ENCODE measurements at places on chromosomes 2 and 18. TPM values are rescaled to one million over a fixed set of nuclear protein-coding genes. Genes with fewer than 3 reads are reported as not detected.
A peak's percentile ranks its signal among the peaks of the same experiment; 100 is the strongest.

GRCh38 chr2:207395535-207396251 is 134.1 kb upstream of the CREB1 start:
- no peak overlapping the region for H3K4me3 ChIP-seq
- no peaks in the 10 kb centered on the region for H3K27me3 ChIP-seq
- no peak for DNase-seq
- H3K4me1 ChIP-seq, result no peaks in the 10 kb centered on the region
- H3K36me3 ChIP-seq, result no peaks in the 10 kb centered on the region
- H3K27ac ChIP-seq, result no peak overlapping the region

GRCh38 chr2:239765076-239765845 is 259.9 kb downstream of the NDUFA10 start:
- no peak for DNase-seq
- H3K4me3 ChIP-seq, result no peak overlapping the region
- no peak overlapping the region for H3K27ac ChIP-seq
- no peaks in the 10 kb centered on the region for H3K4me1 ChIP-seq

DNA sequence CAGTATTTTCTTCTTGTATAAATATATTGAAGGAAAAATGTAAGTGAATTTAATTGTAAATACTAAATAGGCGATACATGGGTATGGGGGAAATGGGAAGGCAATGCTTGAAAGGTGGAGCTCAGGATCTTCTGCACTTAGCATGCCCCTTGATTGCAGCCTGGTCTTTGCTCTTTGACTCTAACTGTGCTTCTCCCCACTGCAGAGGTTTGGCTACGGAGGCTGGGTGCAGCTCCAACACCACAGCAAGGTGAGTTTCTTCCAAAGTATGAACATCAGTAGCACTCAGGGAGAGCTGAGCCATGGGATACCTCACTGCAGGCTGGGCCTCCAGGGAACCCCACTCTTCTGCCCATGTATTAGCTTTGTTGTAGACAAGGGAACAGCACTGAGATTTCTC is 6.6 kb downstream of the ACMSD start:
- H3K36me3 ChIP-seq, result no peaks in the 10 kb centered on the region
- H3K27me3 ChIP-seq, result peaks cover 2% of the 10 kb centered on the region
- no peak overlapping the region for H3K4me3 ChIP-seq
- H3K4me1 ChIP-seq, result no peaks in the 10 kb centered on the region
- H3K27ac ChIP-seq, result no peak overlapping the region

DNA sequence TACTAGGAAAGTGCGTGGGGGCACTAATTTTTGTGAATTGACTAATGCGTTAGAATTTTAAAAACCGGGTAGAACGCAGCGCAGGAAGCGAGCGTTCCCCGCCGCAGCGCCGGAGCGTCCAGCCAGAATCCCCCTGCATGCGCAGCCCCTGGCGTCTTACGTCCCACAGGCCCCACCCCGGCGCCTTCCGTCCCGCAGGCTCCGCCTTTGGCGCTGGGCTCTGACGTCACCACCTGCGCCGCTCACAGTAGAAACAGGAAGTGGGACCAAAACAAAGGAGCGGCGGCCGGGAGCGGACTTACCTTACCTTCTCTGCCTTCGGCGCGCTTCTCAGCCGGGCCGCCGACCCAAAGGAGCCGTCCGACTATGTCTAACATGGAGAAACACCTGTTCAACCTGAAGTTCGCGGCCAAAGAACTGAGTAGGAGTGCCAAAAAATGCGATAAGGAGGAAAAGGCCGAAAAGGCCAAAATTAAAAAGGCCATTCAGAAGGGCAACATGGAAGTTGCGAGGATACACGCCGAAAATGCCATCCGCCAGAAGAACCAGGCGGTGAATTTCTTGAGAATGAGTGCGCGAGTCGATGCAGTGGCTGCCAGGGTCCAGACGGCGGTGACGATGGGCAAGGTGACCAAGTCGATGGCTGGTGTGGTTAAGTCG is at the start of gene CHMP1B:
Gene CHMP1B (plus strand): TSS at position 268 of the 660 bp plus-strand sequence. CDS start 99 bp downstream, at position 367.
- peak; percentile 96 for DNase-seq
- peaks cover 3% of the 10 kb centered on the region for H3K36me3 ChIP-seq
- H3K27ac ChIP-seq, result peak within 1 kb of the TSS; percentile 96
- H3K4me1 ChIP-seq, result peaks cover 40% of the 10 kb centered on the region
- H3K4me3 ChIP-seq, result peak within 1 kb of the TSS; percentile 97
- H3K27me3 ChIP-seq, result no peaks in the 10 kb centered on the region

DNA sequence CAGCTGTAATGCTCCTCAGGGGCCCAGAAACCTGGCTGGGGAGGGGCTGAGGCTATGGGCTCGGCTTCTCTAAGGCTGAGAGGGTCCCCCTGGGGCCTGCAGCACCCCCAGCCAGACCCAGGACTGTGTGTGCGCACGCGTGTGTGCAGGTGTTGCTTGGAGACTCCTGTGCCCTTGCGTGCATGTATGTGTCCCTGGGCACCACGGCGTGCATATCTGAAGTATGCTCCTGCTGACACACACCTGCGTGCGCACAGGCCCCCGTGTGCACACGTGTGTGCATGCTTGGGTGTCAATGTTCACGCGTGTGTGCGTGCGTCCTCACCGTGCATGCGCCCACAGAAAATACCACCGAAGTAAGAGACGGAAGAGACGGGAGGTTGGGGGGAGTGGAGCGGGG is 14.9 kb upstream of the ECEL1 start:
- no peak overlapping the region for H3K4me3 ChIP-seq
- DNase-seq, result peak; percentile 3
- peaks cover 6% of the 10 kb centered on the region for H3K27me3 ChIP-seq
- H3K36me3 ChIP-seq, result no peaks in the 10 kb centered on the region
- peaks cover 6% of the 10 kb centered on the region for H3K4me1 ChIP-seq

DNA sequence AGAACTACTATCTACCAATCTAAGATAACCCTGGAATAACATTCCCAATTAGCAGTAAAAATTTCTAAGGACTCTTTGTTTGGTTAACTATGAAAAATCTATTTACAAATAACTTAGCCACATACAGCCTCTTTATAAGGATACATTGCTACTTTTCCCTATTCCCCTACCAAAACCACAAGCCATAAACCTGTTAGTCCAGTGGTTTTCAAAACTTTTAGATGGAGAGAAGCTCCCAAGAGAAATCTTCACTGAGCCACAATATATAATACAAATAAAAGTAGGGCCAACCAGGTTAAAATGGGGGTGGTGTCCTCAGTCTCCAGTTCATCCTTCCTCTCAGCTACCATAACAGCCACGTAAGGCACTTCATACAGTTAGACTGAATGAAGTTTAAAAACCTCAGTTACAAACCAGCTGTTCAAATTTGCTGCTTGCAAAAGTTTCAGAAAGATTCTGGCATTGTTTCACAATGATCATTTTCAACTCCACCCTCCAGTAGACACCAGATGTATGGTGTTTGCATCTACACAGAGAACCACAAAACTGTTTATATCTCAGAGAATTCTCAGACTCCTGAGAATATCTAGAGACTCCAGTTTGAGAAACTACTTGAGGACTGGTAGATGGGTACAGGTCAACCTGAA is 26.0 kb downstream of the SOS1 start:
- peak overlapping the region; percentile 4 for H3K4me3 ChIP-seq
- no peak overlapping the region for H3K27ac ChIP-seq
- no peak for DNase-seq
- peaks cover 19% of the 10 kb centered on the region for H3K4me1 ChIP-seq

DNA sequence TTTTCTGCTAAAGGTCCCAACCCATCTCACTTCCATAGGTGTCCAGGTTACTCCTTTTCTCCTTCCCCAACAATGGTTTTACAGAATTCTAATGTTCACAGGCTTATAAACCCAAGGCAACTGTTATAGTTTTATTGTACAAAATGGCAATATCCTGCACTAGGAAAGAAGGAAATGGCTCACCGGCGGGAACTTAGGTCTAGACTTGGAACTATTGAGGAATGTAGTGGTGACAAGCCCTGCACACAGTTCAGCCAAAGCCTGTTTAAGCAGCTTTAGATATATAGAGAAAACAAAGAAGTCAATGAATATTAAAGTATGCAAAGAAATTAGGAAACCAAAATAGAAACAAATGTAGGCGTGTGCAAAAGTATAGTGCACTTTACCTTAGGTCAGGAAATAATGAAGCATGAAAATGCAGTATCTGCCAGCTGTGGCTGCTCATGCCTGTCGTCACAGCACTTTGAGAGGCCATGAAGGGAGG is 22.7 kb upstream of the KCNG3 start:
- no peak for DNase-seq
- H3K4me1 ChIP-seq, result no peaks in the 10 kb centered on the region
- H3K27ac ChIP-seq, result no peak overlapping the region

DNA sequence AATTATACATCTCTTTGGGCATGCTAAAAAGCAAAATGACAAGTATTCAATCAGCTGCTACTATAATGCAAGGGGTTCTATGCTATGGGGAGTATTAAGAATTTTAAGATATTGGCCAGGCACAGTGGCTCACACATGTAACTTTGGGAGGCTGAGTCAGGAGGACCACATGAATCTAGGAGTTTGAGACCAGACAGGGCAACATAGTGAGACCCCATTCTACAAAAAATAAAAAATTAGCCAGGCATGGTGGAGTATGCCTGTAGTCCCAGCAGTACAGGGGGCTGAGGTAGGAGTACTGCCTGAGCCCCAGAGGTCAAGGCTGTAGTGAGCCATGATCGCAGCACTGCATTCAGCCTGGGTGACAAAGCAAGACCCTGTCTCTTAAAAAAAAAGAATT is 5.5 kb upstream of the KIAA2012 start:
- H3K36me3 ChIP-seq, result no peaks in the 10 kb centered on the region
- H3K27ac ChIP-seq, result no peak overlapping the region
- no peaks in the 10 kb centered on the region for H3K4me1 ChIP-seq
- no peak for DNase-seq

- DNase-seq, result no peak
- no peak overlapping the region for H3K27ac ChIP-seq
- H3K27me3 ChIP-seq, result no peaks in the 10 kb centered on the region
- H3K4me3 ChIP-seq, result no peak overlapping the region
- no peaks in the 10 kb centered on the region for H3K4me1 ChIP-seq
- H3K36me3 ChIP-seq, result no peaks in the 10 kb centered on the region
Observed at GRCh38 chr2:128662051-128662471, 343.4 kb upstream of the HS6ST1 start.

DNA sequence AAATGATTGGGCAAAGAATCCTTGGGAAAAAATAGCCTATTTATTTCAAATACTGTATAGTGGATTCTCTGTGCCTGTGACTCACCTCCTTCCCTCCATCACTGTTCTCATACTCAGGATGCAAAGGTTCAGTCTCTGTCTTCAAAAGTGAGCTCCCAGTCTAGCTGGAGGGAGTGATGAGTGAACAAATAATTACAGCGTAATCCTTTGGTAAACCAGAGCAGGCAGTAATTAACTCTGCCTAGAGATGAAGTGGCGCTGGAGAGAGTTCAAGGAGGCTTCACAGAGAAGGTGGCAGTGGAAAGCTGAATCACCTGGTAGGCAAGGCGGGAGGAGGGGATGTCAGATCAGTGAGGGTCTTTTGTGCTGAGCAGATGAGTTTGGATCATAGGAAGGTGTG is 6.5 kb downstream of the DGUOK start:
- H3K4me1 ChIP-seq, result peaks cover 45% of the 10 kb centered on the region
- no peak overlapping the region for H3K27ac ChIP-seq

GRCh38 chr18:28115149-28115550 is 61.8 kb downstream of the CDH2 start:
- no peak overlapping the region for H3K4me3 ChIP-seq
- H3K4me1 ChIP-seq, result no peaks in the 10 kb centered on the region
- no peaks in the 10 kb centered on the region for H3K27me3 ChIP-seq
- no peak for DNase-seq
- no peaks in the 10 kb centered on the region for H3K36me3 ChIP-seq
- H3K27ac ChIP-seq, result no peak overlapping the region

DNA sequence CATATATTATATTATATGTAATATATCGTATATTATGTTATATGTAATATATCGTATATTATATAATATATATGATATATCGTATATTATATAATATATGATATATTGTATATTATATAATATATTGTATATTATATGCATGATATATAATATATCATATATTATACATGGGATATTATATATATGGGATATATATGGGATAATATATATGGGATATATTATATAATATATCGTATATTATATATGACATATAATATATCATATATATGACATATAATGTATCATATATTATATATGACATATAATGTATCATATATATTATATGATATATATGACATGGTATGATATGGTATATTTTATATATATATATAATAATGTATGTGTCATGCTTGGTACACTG is 100.7 kb upstream of the STPG4 start:
- H3K27me3 ChIP-seq, result no peaks in the 10 kb centered on the region
- no peaks in the 10 kb centered on the region for H3K4me1 ChIP-seq
- H3K27ac ChIP-seq, result no peak overlapping the region
- no peak overlapping the region for H3K4me3 ChIP-seq

DNA sequence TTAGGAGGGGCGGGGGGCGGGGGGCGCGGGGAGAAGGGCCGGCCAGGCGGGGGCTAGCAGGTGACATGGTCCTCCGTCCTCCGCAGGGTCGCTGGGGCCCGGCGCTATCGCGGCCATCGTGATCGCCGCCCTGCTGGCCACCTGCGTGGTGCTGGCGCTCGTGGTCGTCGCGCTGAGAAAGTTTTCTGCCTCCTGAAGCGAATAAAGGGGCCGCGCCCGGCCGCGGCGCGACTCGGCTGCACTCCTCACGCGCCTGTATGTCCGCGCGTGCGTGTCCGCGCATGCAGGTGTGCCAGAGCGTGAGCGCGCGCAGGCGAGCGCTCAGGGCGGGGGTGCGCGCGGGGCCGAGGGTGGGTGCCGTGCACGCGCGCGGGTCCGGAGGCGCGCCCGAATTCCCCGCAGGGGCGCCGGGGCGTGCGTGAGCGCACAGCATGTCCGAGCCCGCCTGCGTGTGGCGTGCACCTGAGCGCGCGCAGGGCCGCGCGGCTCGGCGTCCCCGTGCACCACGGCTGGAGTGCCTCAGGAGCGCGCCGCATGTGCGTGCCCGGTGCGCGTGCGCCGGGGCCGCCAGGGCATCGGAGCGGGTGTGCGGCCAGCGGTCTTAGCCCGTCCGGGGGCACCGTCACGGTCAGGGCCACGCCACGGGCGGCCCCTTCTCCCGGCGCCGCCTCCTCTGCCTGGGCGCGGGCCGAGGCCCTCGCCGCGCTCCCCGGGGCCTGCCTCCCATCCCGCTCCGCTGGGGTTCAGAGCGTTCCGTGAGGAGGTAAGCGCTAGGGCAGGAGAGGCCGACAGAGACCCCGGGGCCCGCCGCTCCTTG is 6.3 kb downstream of the SNORC start:
- no peaks in the 10 kb centered on the region for H3K36me3 ChIP-seq
- H3K27ac ChIP-seq, result no peak overlapping the region
- H3K27me3 ChIP-seq, result peaks cover 4% of the 10 kb centered on the region
- DNase-seq, result peak; percentile 43
- H3K4me1 ChIP-seq, result peaks cover 7% of the 10 kb centered on the region
- no peak overlapping the region for H3K4me3 ChIP-seq

DNA sequence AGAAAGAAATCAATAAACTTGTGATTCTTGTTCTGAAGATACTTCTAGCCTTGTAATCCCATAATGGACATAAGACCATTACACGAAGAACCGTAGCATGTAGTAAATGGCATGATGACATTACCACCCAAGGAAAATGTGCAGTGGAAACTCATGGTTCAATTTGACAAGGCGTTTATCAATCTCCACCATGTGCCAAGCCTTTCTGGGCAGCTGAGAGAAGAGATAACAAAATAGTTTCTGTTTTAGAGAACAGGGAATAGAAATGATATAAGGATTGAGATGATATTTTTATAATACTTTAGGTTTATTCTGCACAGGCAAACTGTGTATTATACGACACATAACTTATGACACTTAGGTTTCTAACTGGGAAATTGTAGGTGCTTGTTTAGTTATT is 19.2 kb downstream of the ABI2 start:
- no peaks in the 10 kb centered on the region for H3K27me3 ChIP-seq
- no peaks in the 10 kb centered on the region for H3K4me1 ChIP-seq

TCF23 gene
- total RNA-seq, result not detected

LIPG gene
- not detected for total RNA-seq

ARHGEF4 gene
- total RNA-seq, result 1.7 TPM

PHOSPHO2 gene
- total RNA-seq, result 5.5 TPM

IL1F10 gene
- not detected for total RNA-seq

GATA6 gene
- 0.10 TPM for total RNA-seq

GAL3ST2 gene
- 1.1 TPM for total RNA-seq

MAP3K19 gene
- total RNA-seq, result not detected

NAT8 gene
- total RNA-seq, result not detected
